ENCODE measurements at places on chromosomes 2 and 18.

- no peak for DNase-seq
Observed at GRCh38 chr2:12177455-12178288, 431.2 kb downstream of the LPIN1 start.

DNA sequence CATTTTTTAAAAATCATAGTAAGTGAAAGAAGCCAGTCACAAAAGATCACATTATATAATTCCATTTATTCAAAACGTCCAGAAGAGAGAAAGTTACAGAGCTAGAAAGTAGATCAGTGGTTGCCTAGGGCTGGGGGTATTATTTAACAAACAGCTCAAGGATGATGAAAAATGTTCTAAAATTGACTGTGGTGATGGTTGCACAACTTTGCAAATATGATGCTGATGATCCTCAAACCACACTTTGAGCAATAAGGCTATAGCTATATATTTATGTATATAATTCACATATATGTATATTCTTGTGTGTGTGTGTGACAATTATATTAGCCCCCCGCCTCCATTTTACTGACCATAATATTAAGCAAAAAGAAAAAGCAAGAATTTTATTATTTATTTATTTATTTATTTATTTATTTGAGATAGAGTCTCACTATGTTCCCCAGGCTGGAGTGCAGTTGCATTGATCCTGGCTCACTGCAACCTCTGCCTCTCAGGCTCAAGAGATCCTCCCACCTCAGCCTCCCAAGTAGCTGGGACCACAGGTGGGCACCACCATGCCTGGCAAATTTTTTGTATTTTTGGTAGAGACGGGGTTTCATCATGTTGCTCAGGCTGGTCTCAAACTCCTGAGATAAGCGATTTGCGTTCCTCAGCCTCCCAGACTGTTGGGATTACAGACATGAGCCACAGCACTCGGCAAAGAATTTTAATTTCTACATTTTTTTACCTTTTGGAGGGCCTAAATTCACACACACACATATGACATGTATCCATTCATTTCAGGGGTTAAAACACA lies 1.9 kb downstream of the WDR12 start:
- no peak for DNase-seq

DNA sequence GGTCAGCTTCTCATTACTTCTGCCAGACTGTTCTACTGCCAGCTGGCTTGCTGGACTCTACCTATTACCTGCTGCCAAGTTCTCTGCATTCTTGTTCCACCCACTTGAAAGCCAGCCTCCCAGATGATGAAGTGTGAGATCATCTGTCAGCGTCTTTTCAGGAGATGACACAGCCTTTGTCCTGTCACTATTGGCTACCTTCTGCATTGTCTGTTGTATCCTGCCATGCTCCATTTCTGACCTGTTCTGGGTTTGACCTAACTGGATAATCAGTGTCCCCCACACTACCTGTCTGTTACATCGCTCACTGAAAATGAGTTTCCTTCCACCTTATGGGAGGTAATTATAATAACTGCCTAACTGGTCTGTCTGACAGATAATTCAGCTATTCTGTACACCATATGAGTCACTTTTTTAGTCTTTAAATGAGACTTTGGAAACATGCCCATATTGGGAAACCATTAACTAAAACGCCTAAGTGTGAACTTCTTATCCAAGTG lies 520.6 kb downstream of the METTL4 start:
- no peak for DNase-seq

GRCh38 chr2:180177534-180177933 lies 170.4 kb upstream of the CWC22 start:
- DNase-seq, result no peak

DNA sequence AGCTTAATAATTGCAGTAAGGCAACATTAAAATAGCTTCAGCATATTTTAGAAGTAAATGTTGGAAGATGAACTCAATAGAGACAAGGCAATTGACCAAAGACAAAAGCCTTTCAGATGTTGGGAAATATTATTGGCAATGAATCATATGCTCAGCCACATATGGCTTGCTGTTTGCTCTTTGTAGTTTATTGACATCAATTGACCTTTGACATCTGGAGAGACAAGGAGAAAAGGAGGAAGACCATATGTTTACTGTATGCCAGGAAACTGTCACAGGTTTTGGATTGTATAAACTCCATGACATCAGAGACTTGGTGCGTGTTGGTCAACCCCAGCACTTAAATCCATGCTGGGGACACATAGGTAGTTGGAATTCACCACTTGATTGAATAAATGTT lies 60.6 kb upstream of the SLC16A14 start:
- no peak for DNase-seq

- no peak for DNase-seq
Observed at GRCh38 chr2:12168791-12169388, 422.5 kb downstream of the LPIN1 start.

DNA sequence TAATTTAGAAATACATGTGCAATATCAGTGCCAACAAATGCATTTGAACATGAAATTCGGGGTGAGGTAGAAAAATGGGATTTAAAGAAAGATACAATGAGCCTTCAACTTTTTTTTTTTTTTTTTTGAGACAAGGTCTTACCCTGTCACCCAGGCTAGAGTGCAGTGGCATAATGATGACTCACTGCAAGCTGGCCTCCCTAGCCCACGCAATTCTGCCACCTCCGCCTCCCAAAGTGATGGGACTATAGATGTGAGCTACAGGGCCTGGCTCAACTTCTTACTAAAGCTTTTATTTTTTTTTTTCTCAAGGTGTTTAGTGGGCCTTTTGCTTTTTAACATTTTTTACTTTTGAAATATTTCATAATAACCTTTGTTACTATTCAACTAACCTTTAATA lies 365.6 kb downstream of the LRRTM4 start:
- DNase-seq, result no peak

DNA sequence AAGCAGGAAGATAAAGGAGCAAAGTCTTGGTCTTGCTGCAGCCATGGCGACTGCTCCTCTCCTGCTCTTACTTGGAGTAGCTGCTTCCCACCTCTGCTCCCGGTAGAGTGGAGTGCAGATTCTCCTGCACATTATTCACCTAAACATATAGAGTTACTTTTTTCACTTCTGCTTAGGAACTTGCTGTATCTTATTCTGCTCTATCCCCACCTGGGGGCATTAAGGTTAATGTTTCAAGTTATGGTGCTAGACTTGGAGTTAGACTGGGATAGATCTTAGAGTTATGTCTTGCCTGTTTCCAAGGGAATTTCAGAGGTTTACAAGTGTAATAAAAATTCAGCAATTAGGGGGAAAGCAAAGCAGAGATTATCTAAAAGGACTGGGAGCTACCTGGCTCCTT lies 144.2 kb downstream of the SETBP1 start:
- DNase-seq, result no peak

GRCh38 chr2:39996653-39997080 lies 217.6 kb upstream of the THUMPD2 start:
- no peak for DNase-seq

DNA sequence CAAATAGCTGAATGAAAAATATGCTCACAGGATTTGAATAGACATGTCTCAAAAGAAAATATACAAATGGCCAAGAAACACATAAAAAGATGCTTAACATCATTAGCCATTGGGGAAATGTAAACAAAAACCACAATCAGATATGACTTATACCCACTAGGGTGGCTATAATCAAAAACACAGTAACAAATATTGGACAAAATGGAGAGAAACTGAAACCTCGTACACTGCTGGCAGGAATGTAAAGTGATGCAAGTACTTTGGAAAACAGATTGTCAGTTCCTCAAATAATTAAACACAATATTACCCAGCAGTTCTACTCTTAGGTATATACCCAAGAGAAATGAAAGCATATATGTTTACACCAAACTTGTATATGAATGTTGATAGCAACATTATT lies 213.0 kb downstream of the PHLPP1 start:
- no peak for DNase-seq

DNA sequence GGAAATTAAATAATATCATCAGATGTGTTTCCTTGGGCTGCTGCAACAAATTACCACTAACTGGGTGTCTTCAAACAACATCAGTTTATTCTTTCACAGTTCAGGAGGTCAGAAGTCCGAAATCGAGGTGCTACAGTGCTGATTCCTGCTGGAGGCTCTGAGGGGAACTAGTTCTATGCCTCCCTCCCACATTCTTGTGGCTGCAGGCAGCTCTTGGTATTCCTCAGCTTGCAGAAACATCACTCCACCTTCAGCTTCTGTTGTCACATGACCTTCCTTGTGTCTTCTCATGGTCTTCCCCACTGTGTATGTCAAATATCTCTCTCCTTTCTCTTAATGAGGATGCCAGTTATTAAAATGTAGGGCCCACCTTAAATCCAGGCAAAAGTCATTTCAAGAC lies 29.3 kb upstream of the DCC start:
- DNase-seq, result no peak

DNA sequence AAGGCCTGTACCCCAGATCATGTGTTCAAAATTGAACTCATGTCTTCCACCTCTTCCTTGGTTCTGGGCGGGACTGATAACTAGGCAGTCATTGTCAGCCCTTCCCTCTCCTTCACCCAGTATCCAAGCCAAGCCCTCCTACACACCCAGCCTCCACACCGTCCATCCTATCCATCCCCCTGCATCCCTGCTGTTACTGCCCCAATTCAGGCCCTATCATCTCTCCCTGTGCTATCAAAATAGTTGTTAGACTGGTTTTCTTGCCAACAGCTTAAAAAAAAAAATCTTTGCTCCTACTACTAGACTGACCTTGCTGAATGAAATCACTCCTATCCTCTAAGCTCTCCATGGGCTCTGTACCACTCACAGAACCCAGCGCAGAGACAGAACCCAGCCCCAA lies 32.8 kb downstream of the TGFA start:
- no peak for DNase-seq

GRCh38 chr2:63432373-63432772 lies 155.9 kb downstream of the WDPCP start:
- no peak for DNase-seq

- DNase-seq, result no peak
Observed at GRCh38 chr18:25701821-25702220, 349.9 kb upstream of the ZNF521 start.

- DNase-seq, result no peak
Observed at GRCh38 chr2:96505231-96505889, at the start of gene NEURL3. TSS of gene NEURL3 (minus strand) at chr2:96505357. CDS start at chr2:96505286, 71 bp downstream.

DNA sequence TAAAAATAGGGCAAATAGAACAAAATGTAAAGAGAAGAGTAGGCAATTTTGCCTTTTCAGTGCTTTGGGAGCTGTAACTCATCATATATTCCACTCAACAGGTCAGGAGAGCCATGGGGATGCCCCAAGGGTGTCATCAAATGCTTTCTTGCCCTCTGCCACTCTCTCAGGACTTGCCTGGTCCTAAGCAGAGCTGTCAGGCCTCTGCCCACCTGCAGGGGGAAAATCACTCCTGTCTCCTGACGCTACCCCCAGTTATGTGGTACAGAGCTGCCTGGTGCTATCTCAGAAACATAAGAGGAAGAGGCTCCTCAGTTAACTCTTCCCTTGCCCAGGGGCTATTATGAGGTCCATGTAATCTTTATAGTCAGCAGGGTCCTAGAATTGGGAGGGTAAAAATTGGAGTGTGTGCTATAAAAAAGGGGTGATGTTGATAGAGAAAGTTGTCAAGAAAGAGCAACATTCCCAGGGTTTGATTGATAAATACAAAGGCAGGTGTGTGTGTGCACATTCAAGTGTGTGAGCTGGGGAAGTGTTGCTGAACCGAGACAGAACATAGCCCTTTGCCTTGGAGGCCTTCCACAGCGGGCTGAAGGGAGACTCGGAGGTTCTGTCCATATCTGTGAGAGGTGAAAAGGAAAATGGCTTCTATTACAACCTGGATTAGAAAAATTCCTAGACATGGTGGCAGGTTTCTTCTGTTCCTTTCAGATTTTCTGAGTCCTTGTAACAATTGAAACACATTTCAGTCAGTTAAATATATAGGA lies 25.4 kb downstream of the PTPRM start:
- no peak for DNase-seq

GRCh38 chr2:127580167-127581049 lies 44.9 kb downstream of the MYO7B start:
- DNase-seq, result no peak

DNA sequence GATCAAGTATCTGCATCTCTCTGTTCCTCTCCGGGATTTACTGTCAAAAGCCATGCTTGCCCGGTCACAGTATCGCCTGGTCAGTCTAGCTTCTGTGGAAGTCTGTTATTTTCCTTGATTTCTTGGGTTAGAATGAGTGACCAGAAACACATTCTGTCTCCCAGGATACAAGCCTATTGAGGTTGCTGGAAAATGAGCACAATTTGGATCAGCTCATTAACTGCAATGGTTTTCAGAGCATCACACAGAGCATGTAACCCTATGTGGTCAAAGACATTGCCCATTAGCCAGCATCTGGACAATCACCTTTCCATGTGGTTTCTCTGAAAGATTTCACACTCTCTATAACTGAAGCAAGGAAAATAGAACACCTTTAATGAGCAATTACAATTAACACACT lies 124.2 kb upstream of the FAM98A start:
- DNase-seq, result no peak

DNA sequence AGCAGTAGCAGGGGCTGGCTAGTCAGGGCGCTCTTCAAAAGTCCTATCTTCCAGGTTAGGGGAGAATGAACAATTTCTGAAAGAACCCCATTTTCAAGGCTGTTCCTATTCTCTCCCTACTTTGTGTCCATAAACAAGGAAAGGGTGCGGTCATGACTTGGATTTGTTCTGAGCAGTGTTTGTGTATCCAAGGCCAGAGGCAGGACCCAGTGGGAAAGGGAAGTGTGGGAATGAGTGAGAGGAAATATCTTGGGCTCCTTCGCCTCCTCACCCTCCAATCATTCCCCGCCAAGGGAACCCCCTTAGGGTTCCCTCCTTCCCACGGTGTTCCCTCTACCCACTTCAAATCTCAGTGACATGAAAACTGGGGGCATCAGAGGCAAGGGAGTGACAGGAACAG lies 25.5 kb upstream of the SPTBN1 start:
- no peak for DNase-seq

- no peak for DNase-seq
Observed at GRCh38 chr2:71517851-71518250, 64.5 kb downstream of the DYSF start.

DNA sequence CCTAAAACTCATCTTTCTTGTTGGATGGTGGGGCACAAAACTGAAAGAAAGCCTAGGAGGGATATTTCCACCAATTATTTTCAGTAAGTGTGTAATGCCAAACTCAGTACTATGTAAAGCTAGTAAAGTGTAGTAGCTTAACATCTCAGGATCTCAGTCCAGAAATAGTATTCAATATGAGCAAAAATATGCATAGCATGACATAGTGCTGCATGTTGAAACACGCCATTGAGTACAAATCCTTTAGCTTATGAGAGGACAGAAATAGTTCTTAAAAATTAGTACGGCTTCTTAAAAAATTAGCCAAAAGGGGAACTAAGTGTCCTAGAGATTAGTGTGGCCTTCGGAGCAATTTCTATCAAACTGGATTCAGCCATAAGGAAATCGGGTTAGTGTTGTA lies 21.7 kb upstream of the ATL2 start:
- DNase-seq, result no peak
